ENCODE measurements at places on chromosomes 3 and 15.

DNA sequence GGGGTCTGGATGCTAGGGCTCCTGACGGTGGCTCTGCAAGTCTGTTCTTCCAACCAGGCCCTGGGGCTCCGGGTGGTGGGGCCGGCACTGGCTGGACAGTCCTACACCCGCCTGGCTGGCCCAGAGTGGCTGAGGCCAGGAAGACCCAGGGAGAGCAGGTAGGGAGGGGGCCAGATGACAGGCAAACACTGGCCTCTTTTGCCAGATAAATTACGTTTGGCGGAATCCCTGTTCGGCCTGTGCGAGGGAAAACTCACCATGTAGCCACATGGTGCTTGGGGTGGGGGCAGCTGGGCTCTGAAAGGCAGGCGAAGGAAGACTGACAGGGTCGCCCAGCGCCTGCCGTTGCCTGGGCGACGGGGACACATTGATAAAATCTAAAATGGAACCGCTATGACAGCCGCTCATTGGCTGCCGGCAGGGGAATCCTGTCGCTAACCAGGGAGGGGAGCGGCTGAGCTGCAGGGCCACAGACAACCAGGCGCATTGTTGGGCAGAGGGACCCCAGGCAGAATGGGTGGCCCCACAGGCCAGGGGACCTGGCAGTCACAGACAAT lies 30.4 kb downstream of the IQSEC1 start:
- no peak for DNase-seq

DNA sequence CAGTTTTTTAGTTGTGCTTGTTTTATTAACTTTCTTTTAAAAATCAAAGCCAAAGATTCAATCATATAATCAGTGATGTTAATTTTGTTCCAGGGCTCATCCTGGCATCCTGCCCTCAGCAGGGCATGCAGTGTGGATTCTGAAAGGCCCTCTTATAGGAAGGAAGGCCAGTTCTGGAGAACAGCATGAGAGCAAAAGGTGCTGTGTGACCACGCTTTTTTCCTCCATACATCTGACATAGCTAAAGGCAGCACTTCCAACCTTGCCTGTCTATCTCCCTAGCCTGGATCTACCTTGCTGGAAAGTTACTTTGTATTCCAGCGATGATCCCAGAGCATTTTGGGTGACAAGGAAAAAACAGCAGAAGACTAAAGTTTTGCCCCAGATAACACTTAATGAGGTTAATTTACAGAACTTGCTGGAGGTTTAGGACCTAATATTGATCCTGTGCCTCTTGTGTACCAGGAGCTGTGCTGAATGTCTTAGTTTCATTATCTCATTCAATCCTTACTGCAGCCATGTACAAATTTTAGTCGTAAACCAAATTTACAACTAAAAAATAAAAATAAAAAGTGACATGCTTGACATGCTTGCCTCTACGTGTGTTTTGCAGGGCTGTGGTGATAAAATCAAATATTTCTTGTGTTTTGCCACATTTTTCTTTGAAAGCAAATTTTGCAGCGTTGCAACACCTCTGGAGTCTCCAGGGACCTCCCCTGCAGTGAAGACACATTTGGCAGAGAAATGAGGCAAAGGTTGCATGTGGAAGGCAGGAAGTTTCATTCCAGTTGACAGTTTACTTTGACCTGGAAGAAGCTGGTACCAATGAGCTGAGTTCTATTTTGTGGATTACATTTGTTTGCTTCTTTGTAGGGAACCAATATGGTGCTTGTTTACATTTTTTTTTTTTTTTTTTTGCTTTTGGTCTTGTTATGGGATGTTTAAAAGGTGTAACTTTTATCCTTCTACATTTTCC lies 13.2 kb downstream of the IL1RAP start:
- DNase-seq: peak; percentile 10

GRCh38 chr3:124119056-124119716 lies 127.3 kb upstream of the ROPN1 start:
- DNase-seq: no peak

GRCh38 chr3:54871867-54872266 lies 56.0 kb downstream of the LRTM1 start:
- peak; percentile 74 for DNase-seq

DNA sequence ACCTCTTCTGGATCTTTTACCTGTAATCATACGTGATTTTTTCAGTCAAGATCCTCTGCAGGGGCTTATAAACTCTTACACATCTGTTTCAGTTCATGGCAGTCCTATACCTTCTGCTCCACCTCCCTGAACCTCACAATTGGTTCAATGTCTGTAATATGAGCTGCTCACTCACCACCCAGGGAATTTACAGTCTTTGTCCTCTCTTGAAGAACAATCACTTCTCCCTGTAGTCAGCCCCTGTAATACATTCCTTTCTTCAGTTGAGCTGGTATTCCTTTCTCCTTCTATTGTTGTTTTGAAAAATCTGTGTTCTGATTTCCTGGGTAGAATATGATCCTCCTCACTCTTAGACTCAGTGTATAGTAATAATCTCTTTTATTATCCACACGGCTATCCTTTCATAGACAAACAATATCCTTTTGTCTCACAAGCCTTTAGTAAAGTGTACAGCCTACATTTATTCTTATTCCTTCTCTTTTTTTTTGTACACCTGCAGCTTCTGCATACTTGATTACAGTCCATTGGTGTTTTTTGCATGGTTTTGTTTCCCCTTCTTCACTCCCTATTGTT lies 101.8 kb downstream of the NECTIN3 start:
- no peak for DNase-seq

- no peak for DNase-seq
Measured at GRCh38 chr3:151124476-151124875, 39.0 kb downstream of the MED12L start.
